ENCODE measurements at places on chromosomes 6 and 20.

GRCh38 chr6:116605935-116606334, 10.3 kb upstream of the RSPH4A start:
- no peak for ATAC-seq

- ATAC-seq: no peak
These were observed 1.5 kb upstream of the STX16 start for GRCh38 chr20:58649288-58650180.

DNA sequence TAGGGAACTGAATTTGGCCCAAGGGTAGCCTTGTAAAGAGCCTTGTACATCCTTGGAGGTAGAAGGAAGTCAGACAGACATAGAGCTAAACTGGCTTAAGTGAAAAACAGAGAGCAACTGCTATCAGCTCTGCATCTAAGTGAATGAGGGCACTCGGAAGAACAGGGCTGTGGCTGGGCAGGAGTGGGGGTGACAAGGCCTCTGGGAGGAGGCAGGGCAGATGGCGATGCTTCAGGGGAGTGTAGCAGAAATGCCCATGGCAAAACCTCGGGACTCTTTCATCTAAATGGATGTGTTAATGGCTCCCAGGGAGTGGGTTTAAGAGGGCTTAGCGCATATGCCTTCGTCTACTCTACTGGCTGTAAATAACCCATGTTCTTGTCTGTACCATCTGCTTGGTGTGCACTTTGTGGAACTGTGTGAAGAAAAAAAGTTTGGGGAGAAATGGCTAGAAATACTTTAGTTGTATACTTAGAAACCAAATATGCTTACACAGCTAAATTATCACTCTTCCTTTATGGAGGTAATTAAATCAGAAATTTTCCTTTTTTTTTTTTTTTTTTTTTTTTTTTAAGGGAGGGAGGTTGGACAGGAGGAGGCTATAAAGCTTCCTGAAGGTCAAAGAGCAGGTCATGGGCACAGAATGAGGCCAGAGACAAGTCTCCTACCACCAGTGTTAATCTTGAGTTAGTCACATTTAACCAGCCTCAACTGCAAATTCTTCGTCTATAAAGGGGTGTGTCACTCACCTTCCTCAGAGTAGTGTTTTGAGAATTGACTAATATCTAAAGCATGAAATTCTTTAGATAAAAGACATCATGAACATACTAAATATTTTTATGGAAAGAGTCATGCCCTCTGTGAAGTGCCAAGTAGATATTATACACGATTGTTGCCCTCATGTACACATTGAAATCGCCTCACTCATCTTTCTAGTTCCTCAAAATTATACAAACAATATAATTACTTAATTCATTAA, 60.9 kb downstream of the FYN start:
- ATAC-seq: no peak

GRCh38 chr6:132405143-132405915, 4.1 kb upstream of the MOXD1 start:
- ATAC-seq: no peak

GRCh38 chr6:152316024-152316423, 321.1 kb downstream of the SYNE1 start:
- ATAC-seq: peak; percentile 78

- ATAC-seq: no peak
These were observed 49.2 kb upstream of the GATA5 start for GRCh38 chr20:62525014-62525413.

DNA sequence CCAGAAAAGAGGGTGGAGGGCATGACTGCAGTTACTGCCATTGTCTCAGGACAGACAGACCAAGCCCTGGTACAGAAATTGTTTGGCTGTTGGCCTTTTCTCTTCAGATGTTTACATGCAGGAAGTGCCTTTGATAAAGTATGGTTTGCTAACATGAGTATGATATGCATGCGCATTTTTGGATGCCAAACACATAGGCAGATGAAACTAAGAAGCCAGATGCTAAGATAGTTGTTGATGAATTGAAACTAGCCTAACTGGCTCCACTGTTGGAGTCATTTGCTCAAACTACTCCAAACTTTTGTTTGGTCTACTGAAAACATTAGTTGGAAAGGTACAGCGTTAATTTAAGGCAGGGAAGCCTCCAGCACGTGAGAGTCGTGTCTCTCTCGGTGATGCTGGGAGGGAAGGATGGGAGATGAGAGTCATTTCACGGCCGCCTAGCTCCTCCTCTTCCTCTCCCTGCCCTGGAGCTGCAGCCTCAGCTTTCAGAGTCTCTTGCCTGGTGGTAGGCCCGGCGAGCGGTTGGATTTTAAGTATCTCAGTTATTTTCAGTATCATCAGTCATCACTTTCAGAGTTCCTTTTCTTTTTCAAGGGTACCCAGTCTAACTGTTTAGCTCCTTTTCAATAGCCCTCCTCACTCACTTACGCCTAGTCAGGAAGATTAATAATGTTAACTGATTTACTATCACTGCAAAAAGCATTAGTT, 29.7 kb downstream of the RREB1 start:
- peak; percentile 27 for ATAC-seq

GRCh38 chr20:49539481-49540231, 28.3 kb downstream of the PTGIS start:
- ATAC-seq: no peak

GRCh38 chr6:68114463-68115047, 520.5 kb upstream of the ADGRB3 start:
- no peak for ATAC-seq

DNA sequence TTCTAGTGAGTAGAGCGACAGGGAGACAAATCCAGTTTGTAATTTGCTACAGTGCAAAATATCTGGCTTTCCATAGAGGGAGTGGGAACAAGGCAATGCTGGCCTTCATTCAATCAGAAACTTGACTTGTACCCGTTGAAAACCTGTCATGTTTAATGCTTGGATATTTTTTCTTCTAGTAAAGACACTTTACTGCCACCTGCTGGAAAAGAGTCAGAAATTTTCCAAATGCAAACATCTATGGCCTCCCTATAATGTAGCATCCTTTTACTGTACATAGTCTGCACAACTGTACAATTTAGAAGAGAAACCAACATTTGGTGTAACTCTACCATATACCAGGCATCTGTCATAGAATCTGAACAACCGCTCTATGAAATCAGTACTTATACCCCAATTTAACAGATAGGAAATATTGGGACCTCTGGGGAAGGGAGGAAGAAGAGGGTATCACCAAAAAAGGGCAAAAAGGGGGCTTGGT, 16.7 kb upstream of the TBC1D20 start:
- no peak for ATAC-seq

DNA sequence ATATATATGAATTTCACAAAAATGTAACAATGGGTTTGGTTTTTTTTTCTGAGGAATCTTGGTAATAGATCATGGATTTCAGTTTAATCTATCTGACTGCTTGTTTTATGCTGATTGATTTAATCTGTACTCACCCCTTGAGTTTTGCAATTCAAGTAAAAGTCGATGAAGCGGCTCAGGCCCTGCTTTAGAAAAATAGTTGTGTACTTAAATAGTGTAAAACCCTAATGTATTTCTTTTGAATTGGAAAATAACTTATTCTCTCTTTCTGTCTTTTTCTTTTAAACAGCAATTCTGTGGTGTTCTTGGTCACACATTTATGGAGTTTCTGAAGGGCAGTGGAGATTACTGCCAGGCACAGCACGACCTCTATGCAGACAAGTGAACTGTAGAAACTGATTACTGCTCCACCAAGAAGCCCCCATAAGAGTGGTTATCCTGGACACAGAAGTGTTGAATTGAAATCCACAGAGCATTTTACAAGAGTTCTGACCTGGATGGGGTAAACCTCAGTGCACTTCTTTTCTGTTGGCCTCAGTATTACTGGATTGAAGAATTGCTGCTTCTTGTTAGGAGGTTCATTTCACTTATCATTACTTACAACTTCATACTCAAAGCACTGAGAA, 4.0 kb downstream of the LOC128125822 start:
- ATAC-seq: no peak

GRCh38 chr6:148629592-148630465, 117.0 kb upstream of the UST start:
- no peak for ATAC-seq

- ATAC-seq: no peak
These were observed 30.6 kb downstream of the SIRPD start for GRCh38 chr20:1526896-1527295.

- no peak for ATAC-seq
These were observed 95.2 kb downstream of the CDK19 start for GRCh38 chr6:110720066-110720465.

- no peak for ATAC-seq
These were observed 363.5 kb downstream of the ESR1 start for GRCh38 chr6:152170702-152171667.

Measured in gastroesophageal sphincter (tissue), 4 donors.